ENCODE measurements at places on chromosomes 12 and 14.
A peak's percentile ranks its signal among the peaks of the same experiment; 100 is the strongest.

- DNase-seq = no peak
Observed at GRCh38 chr12:2833810-2834209, 1.0 kb downstream of the NRIP2 start.

- DNase-seq = no peak
Observed at GRCh38 chr12:75471902-75472890, 8.4 kb upstream of the GLIPR1 start.

DNA sequence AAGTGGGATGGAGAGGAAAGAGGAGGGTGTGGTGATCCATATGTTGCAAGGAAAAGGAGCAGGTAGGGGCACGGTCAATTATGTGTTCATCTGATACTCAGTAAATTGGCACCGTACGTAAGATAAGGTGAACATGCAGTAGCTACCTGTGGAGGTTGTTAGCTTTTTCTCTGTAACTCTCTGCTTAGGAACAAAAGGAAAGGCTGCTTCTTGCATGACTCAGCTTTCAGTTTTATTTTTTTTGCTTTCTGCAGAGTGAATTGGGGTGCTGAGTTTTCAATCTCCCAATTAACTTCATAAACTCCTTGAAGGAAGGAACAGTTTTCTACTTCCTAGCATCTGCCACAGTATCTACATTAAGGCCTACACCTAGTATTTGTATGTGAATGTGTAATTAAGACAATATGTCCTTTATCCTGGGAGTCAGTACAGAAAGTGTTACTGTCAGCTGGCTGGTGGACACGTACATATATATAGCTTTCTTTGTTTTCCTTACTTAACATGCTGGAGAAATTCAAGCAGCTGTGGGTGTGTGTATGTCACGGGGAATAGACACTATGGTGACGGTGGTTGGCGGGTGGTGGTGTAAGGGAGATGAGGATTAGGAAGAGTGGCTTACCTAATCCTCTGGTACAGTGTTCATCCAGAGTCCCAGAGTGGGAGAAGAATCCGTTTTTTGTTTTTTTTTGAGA, 40.1 kb upstream of the WNK1 start:
- DNase-seq = no peak

- DNase-seq = peak; percentile 72
Observed at GRCh38 chr14:23539248-23540140, 12.1 kb downstream of the ZFHX2 start.

GRCh38 chr14:56371737-56372136, 207.9 kb upstream of the TMEM260 start:
- DNase-seq = no peak

DNA sequence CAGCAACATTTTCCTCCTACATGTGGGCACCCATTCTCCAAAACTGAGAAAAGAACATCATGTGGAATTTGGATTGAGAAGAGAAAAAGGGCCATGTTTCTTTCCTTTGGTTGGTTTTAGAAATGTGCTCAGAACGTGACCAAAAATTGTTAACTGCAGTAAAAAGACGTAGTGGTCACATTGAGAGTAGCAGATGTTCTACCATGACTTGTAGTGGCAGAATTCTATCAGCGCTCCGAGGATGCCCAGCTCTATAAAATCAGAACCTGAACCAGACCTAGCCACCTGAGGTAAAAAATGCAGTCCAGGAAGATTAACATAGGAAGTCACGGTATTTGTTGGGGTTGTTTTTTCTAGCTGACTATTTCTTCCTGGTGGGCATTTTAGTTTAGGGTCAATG, 101.8 kb upstream of the TMEM233 start:
- no peak for DNase-seq

DNA sequence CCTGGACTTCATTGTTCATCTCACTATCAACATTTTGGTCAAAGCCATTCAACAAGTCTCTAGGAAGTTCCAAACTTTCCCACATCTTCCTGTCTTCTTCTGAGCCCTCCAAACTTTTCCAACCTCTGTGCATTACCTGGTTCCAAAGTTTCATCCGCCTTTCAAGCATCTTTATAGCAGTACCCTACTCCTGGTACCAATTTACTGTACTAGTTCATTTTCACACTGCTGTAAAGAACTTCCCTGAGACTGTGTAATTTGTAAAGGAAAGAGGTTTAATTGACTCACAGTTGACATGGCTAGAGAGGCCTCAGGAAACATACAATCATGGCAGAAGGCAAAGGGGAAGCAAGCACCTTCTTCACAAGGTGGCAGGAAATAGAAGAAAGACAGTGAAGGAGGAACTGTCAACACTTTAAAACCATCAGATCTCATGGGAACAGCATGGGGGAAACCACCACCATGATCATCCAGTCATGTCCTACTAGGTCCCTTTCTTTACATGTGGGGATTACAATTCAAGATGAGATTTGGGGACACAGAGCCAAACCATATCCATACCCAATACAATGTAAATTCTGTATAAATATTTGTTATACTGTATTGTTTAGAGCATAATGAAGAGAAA, 109.7 kb downstream of the C12orf75 start:
- no peak for DNase-seq

- DNase-seq = no peak
Observed at GRCh38 chr12:65511134-65511834, 232.8 kb downstream of the MSRB3 start.

GRCh38 chr14:89014569-89014850, 190.1 kb downstream of the TTC8 start:
- DNase-seq = no peak

DNA sequence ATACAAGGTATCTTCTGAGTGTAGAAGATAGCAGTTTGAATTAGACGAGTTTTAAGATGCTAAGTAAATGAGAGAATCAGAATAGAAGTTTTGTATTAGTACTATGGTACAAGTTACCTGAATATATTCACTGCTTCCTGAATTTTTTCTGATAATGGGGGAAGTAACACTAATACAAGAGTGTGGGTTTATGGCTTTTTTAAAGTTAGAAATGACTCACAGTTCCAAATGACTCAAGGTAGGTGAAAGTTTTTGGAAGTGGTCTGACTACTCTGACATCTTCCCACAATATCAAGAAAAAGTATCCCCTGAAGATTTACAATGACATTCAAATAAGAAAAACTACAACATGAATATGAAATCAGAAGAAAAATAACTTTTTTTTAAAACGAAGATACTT, 123.7 kb upstream of the GARIN6 start:
- no peak for DNase-seq

- no peak for DNase-seq
Observed at GRCh38 chr14:96711559-96712267, 85.5 kb upstream of the VRK1 start.

- DNase-seq = no peak
Observed at GRCh38 chr14:69652942-69653684, 41.7 kb downstream of the SUSD6 start.

GRCh38 chr14:105117710-105118385, 50.7 kb downstream of the JAG2 start:
- no peak for DNase-seq

- DNase-seq = no peak
Observed at GRCh38 chr12:11973396-11973795, 97.3 kb upstream of the BCL2L14 start.

- no peak for DNase-seq
Observed at GRCh38 chr12:89740943-89741342, 32.3 kb upstream of the ATP2B1 start.

DNA sequence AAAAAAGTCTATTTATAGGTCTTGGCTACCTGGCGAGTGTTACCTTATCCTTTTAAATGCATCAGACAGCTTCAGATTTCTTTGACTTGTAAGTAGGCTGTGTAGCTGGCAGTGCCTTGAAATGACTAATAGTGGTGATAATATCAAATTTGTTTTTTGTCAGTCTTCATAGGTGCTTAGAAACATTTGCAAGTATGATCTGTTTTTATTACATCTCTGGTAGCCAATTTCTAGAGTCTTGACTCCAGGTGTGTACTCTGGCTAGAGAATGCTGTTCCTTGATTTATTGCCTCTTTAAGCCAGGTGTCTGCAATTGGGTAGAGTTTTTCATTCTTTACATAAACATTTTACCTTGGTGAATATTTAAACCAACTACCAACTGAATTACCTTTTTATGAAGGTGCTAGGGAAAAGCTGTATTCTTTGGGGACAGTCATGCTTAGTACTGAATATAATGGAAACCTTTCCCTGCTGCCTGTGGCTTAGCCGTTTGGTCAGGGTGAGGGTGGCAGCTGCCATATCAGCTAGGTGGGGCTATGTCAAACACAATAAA, 32.6 kb downstream of the MLXIP start:
- peak; percentile 93 for DNase-seq

GRCh38 chr12:115648463-115648862, 629.0 kb downstream of the MED13L start:
- DNase-seq = no peak

- DNase-seq = no peak
Observed at GRCh38 chr12:32843528-32844095, 53.0 kb downstream of the PKP2 start.

- DNase-seq = no peak
Observed at GRCh38 chr12:32906399-32907165, 10.0 kb upstream of the PKP2 start.

GRCh38 chr12:112130441-112130998, 5.2 kb downstream of the TRAFD1 start:
- no peak for DNase-seq

DNA sequence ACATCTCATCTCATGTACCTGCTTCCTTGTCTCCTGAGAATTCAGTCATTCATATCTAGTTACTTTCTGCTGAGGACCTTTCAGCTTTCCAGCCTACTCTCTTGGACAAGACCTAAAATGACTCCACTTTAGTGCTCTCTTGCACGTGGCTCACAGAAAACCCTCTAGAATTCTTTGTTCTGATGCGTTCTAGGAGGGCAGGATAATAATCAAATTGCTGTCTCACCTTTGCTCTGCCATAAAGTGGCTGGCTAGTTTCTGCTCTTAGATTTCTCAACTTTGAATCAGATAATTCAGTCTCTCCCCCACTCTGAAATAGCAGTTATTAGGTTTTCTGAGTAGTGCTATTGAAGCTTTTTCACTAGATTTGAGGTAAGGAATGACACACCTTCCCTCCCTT, 429.5 kb upstream of the FBXO33 start:
- no peak for DNase-seq

GRCh38 chr12:75591628-75592027, 80.2 kb upstream of the KRR1 start:
- DNase-seq = no peak

- DNase-seq = no peak
Observed at GRCh38 chr14:98802044-98802443, 470.0 kb downstream of the BCL11B start.

DNA sequence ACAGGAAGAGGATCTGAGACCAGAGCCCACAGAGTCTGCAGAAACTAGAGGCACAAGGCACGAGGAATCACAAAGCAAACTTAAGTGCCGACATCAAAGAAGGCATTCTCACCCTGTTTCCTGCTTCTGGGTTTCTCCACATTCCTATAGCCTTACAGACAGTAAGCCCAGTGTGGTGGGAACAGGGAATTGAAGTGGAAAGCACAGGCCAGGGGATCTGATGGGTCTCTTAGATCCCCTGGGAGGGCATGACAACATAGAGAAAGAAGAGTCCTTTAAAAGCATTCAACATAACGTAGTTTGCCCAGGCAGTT, 75.6 kb upstream of the FRMD6 start:
- no peak for DNase-seq

DNA sequence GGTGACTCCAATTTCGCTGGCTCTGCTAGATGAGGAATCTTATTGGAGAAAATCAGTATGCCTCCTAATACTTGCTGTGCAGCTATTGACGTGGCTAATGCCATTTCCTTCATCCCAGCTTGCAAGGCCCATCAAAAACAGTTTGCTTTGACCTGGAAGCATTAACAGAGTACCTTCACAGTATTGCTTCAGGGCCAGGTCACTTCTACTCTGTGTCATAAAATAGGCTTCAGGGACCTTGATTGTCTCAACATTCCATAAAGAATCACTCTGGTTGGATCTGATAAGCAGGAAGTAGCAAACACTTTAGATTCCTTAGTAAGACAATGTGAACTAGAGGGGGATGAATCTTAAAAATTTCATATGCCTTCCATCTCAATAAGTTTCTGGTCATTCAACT, 26.9 kb upstream of the ZNF641 start:
- DNase-seq = no peak

- no peak for DNase-seq
Observed at GRCh38 chr12:196436-196835, 17.5 kb downstream of the SLC6A12 start.

DNA sequence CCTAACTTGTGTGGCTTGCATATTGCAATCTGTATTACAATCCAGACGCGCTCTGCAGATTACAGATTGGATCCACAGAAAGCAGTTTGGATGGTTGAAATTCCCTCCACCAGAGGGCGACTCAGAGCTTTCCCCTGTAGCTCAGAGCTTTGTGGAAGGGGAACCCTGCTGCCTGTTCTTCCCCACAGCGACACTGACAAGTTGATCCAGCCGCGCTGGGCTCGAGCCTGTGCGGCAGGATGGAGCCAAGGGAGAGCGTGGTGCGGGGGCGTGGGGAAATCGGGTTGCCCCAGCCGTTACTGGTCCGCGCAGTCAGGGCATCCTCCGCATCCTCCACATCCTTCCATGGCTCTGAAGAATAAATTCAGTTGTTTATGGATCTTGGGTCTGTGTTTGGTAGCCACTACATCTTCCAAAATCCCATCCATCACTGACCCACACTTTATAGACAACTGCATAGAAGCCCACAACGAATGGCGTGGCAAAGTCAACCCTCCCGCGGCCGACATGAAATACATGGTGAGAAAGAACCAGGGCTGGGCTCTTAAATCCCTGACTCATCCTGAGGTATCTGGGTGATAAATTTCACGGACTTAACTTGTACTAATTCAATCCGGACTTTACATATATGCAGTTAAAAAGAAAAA, at the start of gene GLIPR1L1:
GLIPR1L1 (plus strand) TSS at position 287 of the 647 bp plus-strand sequence; CDS start at position 346, 59 bp downstream.
- DNase-seq = no peak

DNA sequence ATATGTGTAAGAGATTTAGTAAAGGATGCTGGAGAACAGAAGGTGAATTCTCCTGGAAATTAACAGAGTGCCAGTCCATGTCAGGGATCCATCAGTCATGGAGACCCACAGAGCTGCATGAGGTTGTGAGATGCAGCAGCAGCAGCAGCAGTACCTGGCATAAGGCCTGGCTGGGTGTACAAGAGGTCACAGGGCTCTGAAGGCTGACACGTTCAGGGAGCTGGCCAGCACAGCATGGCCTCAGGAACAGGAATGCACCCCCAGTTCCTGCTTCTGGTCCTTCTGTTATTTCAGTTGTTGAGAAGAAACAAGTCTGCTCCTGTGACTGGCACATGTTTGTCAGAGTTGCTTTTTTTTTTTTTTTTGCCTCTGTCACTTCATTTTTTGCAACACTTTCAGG, 210.8 kb downstream of the CNTN1 start:
- no peak for DNase-seq

Data from DMS79 treated with DMSO at 0.1 percent for 48 hours (cell line).